ENCODE measurements at places on chromosomes 6 and 20.

DNA sequence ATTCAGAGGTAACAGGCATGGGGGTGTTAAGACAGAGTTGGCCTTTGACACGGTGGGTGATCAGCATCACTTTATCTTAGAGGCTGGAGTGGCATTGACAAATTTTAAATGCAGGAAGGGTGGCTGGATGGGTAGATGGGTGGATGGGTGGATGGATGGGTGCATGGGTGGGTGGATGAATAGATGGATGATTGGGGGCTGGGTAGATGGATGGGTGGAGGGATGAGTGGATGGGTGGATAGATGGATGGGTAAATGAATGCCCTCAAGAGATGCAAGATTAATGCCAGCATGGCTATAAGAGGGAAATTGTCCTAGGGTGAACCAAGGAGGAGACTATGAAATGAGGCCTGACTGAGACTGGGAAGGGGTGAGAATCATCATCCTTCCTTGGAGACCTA, 18.4 kb downstream of the ITPR3 start:
- no peak for DNase-seq

DNA sequence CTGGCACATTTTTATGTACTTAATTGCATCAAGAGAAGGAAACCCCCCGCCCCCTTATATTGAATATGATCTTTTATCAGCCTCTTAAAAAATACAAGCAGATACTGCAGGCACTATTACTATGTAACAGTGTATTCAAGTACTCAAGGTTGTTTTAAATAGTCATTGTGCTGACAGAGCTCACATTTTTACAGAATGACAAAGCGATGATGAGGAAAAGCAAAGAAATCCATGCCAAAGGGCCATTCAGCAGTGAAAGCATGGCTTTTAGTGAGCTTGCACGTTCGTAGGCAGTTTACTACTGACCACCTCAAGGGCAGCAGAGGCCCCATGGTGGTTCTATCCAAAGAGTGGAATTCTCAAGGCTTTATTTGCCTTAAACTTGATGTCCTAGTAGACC, 146.8 kb downstream of the RPS12 start:
- peak; percentile 81 for DNase-seq

GRCh38 chr6:144895313-144896278, 610.5 kb downstream of the UTRN start:
- DNase-seq: no peak

DNA sequence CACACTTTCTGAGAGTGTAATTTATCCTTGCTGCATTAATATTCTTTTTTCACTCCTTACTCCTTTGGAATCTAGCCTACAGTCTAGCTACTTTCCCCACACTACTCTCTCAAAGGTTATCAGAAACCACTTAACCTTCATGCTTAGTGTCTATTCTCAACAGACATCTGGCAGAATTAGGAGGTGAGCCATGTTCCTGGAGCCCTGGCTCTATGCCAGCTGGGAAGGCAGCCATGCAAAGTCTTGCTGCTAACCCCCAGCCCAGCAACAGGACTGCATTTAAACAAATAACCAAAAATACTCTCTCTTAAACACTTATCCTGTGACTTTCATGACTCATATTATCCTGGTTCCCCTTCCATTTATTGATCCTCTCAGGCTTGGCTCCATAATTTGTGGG, 260.2 kb downstream of the BCKDHB start:
- peak; percentile 82 for DNase-seq

DNA sequence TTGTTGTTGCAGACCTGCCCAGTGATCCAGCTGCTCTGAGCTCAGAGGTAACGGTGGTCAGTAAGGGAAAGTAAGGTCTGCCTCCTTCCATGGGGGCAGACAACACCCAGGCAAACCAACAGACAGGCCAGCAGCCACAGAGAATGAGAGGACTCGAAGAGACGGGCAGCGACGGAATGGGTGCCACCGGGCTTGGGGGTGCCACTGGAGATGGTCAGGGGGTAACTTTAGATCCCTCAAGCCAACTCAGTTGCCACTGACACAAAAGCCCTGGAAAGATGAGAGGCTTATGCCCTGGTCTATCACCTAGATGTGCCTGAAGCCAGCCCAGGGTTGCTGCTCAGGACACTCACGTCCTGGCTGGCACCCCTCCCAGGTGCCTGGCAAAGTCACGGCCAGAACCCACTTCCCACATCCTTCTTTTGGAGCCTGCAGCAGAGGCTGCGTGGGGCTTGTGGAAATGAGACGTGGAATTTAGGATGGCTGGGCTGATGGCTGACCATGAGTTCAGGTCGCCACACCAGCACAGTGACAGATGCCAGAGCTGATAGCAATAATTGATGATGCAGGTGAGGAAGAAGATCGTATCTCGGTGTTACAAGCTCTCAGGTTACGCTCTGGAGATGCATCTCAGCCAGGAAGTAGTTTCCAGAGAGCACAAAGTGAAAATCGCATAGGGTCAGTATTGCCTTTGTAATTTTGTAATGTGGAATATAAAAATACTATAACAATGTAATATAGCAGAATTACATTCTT, 209.1 kb downstream of the SYNDIG1 start:
- no peak for DNase-seq

DNA sequence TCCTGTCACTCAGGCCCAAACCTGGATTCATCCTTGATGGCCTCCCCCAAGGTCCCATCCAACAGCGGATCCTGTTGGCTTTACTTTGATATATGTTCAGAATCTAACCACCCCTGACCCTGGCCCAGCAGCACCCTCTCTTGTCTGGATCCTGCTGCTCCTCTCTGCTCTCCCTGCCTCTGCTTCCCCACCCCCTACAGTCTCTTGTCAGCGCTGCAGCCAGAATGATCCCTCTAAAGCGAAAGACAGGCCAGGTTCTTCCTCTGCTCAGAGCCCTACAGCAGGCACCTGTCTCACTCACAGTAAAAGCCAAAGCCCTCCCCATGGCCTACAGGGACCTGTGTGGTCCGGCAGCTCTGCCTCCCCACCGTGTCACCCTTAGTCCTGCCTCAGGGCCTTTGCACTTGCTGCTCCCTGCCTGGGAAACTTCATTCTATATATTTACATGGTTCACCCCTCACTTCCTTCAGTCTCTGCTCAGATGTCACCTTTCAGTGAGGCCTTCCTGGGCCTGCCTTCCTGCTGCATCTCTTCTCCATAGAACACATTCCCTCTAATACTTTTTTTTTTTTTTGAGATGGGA, 37.4 kb upstream of the KCNB1 start:
- no peak for DNase-seq

DNA sequence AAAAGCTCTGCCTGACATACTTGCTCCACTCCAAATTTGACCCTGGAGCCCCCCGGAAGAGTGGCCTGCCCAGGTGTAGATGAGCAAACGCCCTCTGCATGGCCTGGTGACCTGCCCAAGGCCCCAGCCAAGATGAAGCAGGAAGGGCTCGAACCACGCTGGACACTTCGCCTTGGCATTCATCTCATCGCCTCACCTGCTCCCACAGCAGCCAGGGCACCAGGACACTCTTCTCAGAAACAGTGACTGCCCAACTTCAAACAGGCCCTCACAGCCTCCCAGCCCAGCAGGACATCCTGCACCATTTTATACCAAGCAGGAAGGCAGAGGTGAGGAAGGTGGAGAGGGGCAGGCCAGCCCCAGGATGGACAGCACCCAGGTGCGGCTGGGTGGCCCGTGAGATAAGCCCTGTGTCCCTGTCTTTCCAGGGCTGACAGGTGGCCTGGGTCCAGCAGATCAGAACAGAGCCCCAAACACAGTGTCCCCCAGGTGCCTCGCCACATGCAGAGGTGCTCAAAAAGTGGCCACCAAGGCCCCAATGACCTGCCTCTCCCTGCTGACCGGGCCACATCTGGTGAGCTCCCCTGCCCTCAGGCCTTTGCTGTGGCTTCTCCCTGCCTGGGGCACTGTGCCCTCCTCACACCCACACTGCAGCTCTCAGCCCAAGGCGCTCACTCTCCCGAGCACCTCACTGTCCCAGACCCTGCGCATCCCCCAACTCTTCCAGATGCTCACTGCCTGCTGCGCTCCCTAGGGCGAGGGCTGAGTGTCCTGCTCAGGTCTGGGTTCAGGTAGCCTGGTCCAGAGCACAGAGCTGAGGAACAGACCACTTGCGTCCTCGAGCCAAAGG, 7.2 kb downstream of the ACSS1 start:
- DNase-seq: no peak

DNA sequence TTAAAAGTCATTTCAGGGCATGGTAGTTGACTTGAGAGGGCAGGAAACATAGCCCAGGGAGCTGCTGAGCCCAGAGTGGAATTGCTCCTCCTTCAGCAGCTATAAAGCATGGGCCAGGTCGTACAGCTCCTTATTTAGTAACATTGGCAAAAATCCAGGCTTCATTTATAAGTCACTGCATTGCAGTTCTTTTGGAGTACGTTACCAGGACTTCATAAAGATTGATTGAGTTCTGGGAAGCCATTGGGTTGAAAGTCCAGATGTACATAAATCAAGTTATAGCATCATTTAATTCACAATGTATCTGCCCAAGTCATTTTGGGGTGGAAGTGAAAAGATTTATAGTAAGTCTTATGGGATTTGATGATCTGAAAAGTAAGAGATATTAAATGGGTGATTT, 53.0 kb upstream of the ANKEF1 start:
- peak; percentile 46 for DNase-seq

GRCh38 chr6:3073382-3073781, 5.1 kb downstream of the RIPK1 start:
- no peak for DNase-seq

DNA sequence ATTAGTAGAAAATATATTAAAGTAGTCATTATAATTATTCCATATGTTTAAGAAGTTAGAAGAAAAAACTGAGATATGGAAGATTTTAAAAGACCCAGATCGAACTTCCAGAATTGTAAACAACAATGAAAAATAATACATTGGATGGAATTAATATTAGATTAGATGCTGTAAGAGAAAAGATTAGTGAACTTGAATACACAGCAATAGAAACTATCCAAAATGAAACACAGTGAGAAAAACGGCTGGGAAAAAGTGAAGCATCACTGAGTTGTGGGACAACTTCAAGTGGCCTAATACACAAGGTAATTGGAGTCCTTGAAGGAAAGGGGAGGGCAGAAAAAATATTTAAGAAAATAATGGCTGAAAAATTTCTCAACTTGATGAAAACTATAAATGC, 4.2 kb upstream of the TTBK1 start:
- no peak for DNase-seq

GRCh38 chr6:84390851-84391250, 163.4 kb upstream of the CEP162 start:
- no peak for DNase-seq

DNA sequence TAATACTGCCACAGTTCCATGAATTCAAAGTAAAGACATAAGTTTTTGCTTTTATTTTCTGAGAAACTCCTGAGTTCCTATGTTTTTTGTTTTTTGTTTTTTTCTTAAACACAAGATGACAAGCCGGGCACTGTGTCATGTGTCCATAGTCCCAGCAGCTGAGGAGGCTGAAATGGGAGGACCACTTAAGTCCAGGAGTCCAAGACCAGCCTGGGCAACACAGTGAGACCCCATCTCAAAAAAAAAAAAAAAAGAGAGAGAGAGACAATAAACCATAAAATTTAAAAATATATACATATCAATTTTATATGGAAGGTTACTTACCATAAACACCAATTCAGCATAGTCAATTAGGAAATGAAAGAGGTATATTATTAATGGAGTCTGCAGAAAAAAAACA, 31.9 kb downstream of the PIGU start:
- DNase-seq: no peak

GRCh38 chr6:16740097-16740496, 21.2 kb downstream of the ATXN1 start:
- no peak for DNase-seq

DNA sequence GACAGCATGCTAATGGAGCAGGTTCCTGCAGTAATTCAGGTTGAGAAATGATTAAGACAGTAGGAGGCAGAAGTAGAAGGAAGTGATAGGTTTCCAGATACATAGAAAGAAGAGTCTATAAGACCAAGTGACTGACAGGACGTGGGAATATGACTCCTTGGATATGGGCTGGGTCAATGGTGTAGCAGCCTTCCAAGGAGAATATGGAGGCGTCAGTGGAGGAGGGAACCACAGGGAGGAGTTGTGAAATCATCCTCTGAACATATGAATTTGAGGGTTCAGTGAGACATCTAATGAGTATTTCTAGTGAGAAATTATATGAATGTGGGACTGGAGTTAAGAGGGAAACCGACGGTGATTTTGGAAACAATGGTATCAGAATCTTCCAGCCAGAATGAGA, 43.3 kb downstream of the NUDT3 start:
- no peak for DNase-seq

GRCh38 chr6:21437581-21437980, 156.0 kb upstream of the SOX4 start:
- peak; percentile 71 for DNase-seq

- no peak for DNase-seq
These were observed 62.4 kb downstream of the TNFRSF21 start for GRCh38 chr6:47247227-47247797.

DNA sequence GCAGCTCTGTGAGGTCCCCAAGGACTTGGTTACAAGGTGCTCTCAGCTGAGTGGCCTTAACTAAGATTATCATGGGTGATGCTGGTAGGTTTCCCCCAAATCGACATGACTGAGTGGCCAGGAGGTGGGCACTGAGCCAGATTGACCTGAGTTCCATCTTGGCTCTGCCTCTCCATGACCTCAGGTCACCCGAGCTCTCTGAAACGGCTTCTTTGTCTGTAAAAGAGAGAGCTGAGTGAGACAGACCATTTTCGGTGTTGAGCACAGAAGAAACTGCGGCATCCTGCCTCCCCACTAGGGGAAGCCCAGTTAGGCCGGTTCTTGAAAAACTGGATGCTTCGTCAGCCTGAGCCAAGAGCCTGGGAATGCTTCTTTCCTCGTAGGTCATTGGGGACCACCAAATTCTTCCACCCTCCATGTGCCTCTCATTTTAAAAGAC, 14.1 kb upstream of the STX16 start:
- DNase-seq: no peak

DNA sequence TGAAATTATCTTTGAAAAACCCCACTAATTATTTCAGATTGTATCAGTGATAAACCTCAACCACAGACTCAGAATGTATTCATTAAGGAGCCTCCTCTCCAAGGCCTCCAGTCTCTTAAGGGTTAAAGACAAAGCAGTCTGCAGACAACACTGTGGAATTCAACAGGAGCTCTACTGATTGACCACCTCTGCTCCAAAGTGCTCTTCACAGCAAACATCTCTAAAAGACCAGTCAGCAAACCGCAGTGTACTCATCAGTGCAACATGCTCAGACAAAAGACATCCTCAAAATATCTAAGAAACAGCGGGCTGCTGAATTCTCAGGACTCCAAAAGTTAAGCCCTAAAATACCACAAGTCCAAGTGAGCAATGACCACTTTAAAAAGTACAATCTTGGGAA, 42.0 kb downstream of the UQCC1 start:
- DNase-seq: peak; percentile 94

GRCh38 chr20:50610212-50610718, 81.1 kb downstream of the RIPOR3 start:
- no peak for DNase-seq

DNA sequence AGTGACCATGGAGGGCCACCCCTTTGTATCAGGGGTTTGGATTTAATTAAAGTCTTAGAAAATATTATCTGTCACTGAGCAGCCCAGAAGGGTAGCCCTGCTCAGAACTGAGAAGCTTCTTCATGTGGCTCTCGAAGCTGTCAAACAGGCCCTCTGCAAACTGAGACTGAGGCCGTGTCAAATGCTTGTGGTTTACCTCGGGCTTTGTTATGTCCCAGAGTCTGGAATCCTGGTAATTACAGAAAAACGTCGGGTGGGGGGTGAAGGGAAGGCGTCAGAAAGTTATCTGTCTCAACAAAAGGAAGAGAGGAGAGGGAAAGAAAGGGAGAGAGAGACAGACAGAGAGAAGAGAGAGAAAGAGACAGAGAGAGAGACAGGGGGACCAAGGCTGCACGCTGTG, 200.8 kb downstream of the BMP7 start:
- DNase-seq: peak; percentile 62
